Activated CD8-positive, alpha-beta T cell treated with anti-CD3 and anti-CD28 coated beads for 36 hours (primary cell): ENCODE measurements at places on chromosomes 1 and 21. TPM values are rescaled to one million over a fixed set of nuclear protein-coding genes. Genes with fewer than 3 reads are reported as not detected.

Gene CDC7
- 28.0 TPM for total RNA-seq

Gene TNFSF4
- 1.5 TPM for total RNA-seq

Gene ZNF695
- total RNA-seq, result 1.1 TPM

Gene PLA2G2F
- total RNA-seq, result not detected

Gene PINK1
- total RNA-seq, result 3.3 TPM

Gene PLEKHN1
- 1.3 TPM for total RNA-seq

Gene MYOG
- total RNA-seq, result not detected

Gene PGLYRP4
- not detected for total RNA-seq

Gene TTLL10
- total RNA-seq, result not detected

Gene NR1I3
- total RNA-seq, result not detected

Gene KRTAP13-2
- not detected for total RNA-seq

Gene DTL
- total RNA-seq, result 92.0 TPM

Gene RBP7
- not detected for total RNA-seq

Gene UBL4B
- total RNA-seq, result not detected

Gene ARHGAP30
- total RNA-seq, result 174 TPM

Gene RGS7
- not detected for total RNA-seq

DNA sequence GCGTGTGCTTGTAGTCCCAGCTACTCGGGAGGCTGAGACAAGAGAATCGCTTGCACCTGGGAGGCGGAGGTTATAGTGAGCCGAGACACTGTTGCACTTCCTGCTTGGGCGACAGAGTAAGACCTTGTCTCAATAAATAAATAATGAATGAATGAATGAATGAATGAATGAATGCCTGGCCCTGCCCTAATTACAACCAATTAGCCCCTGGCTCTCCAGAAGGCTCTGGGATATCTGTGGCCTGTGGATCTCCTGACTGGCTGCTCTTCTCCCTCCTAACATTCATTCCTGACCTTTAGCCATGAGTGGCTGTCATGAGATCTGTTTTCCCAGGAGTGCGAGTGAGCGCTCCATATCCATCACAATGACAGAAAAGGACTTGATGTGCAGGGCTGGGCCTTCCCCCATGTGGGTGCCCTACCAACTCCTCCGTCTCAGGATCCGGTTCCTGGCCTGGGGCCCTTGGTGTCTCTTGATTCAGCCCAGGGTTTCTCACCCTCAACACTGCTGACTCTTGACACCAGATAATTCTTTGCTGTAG, 243.6 kb upstream of the TMEM51 start:
- DNase-seq, result no peak

DNA sequence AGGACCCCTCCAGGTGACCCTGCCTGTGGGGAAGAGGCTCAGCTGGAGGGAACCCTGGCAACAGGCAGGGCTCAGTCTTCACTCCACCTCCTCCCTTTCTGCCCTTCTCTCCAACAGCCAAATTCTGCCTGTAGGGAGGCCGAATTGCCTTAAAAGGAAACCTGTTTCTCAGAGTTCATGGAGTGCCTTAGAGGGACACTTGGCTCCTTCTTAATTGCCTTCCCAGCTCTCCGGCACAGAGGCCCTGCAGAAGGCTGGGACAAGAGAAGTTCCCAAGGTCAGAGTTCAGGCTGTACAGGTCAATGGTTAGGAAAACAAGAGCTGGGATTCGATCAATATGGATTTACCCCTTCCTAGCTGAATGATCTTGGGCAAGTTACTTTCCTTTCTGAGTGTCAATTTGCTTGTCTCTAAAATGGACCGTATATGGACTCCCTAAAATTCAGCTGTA, 6.2 kb downstream of the CSRP1 start:
- DNase-seq, result no peak

GRCh38 chr21:44969931-44970755, 30.3 kb downstream of the SLX9 start:
- no peak for DNase-seq

DNA sequence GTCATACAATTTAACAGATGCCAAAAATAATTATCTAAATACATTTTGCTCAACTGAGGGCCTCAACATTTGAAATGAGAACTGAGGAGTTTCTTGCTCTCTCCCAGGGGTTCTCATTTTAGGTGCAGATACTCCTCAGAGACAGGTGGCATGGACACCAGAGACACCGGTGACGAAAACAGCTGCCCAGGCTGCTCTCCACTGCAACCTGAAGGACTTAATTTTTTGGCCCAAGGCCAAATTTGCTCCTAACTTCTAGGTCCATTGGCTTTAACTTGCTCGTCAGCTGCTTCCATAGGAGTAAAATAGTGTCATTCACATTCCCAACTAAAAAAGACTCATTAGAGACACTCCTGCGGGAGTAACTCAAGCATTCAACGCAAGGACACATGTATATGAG, 87.0 kb downstream of the NRIP1 start:
- no peak for DNase-seq

- no peak for DNase-seq
Observed at GRCh38 chr1:10625554-10625953, 150.8 kb downstream of the PEX14 start.

DNA sequence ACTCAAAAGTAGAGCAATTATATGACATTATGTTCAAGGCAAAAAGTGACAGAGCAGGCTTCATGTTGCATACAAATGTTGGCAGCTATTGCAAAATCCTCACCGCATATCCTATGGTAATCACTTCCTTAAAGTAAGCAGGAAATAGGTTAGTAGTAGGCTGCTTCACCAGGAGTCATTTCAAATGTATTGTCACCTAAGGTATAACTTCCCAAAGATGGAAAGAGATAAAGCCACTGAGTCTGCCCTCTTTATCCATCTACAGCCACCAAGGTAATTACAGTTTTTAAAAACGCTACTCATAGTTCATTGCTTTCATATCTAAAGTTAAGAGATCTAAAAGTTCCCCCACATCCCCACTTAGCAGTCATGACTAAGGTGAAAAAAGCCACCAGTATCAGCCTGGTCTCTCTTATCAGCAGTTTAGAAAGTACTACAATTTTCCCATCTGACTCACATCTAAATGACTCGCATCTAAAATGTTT, 31.6 kb upstream of the UBE2U start:
- DNase-seq, result no peak

GRCh38 chr1:170694172-170694926, 30.4 kb downstream of the PRRX1 start:
- DNase-seq, result no peak

GRCh38 chr1:94773931-94774422, 46.2 kb upstream of the SLC44A3 start:
- DNase-seq, result no peak

- DNase-seq, result peak; percentile 46
Observed at GRCh38 chr1:20165522-20165951, 20.4 kb upstream of the UBXN10 start.

DNA sequence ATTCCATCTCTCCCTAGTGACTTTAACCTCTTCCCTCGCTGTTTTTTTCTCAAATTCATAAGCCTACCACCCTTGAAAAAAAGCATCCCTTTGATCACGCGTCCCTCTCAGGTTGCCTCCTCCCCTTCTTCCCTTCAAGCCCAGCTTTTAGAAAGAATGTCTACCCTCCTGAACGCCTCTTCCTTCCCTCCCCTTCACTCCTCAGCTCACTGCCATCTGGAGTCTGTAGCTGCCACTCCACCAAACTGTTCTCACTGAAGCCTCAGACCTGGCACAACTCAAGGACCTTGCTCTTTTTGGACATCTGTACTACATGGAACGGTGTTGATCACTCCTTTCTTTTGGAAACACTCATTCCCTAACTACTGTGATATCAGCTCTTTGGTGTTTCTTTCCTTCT, 80.6 kb downstream of the SLC25A24 start:
- no peak for DNase-seq

GRCh38 chr1:12040457-12041051, 21.3 kb downstream of the MIIP start:
- DNase-seq, result peak; percentile 35

DNA sequence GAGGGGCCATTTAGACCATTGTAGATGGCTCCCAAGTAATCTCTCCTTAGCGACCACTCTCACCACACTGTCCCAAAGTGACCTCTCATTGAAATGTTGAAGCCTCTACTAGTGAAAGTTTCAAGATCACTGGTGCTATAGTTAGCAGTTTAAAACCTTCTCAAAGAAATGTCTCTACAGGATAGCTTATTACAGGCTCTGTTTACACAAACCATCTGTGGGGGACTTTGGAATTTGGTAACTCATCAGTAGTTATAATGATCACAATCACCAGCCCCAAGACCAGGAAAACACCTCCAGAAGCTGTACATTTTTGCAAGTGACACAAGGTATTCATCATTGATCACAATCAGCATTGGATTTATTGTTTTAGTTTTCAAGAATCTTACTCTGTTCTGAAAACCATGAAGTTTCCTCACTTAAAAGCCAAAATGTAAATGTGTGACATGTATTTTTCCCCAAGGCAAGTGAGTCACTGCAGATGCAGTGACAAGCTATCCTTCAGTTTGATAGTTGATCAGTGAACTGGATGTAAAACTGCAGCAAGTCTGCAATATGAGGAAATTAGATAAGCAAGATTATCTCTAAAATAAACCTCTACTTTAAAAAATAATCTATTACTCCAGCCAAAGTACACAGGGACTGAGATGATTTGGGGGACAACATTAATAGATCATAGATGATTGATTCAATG, 41.9 kb downstream of the C21orf91 start:
- no peak for DNase-seq

DNA sequence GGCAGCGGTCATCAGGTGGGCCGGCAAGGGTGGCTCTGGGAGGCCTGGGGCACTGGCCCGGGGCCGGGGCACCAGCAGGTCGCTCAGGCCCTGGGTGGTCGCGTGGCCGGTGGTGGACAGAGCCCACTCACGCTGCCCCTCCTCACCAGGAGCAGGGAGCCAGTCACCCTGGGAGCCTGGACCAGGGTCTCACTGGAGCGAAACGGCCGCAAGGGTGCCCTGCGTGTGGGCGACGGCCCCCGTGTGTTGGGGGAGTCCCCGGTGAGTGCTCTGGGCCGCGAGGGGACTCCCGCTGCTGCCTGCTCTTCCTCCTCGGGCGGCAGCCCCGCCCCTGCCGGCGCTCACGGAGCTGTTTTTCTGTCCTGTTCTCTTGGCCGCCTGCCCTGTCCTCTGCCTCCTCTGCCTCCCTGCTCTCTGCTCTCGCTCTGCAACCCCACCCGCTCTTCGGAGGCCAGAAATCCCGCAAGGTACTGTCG, 23.5 kb downstream of the RNF223 start:
- no peak for DNase-seq

GRCh38 chr1:82343381-82343780, 542.6 kb downstream of the ADGRL2 start:
- no peak for DNase-seq

- DNase-seq, result no peak
Observed at GRCh38 chr21:36613554-36613953, 85.4 kb upstream of the SIM2 start.

DNA sequence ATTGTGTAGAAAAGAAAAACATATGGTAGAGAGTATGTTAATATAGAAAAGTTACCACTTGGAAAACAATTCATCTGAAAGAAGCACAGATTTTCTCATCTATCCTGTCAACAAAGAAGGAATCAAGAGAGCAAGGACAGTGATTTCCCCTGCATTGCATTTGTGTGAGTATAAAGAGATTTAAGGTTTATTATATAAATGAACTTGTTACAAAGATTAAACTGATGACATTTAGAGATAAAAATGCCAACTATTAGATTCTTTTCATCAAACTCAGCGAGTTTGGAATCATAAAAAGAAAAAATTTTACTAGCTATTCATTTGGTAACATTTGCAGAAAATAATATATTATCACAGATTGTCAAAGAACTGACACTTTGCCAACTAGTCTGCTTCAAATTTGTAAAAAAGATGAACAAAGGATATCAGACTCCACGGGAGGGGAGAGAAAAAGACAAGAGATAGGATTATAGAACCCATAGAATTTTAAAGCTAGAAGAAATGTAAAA, at the start of gene RGS21:
RGS21 (plus strand) TSS at position 51 of the 509 bp plus-strand sequence. CDS start 26,045 bp downstream, outside the sequence.
- DNase-seq, result no peak

GRCh38 chr1:174701565-174701964, 253.8 kb downstream of the GPR52 start:
- DNase-seq, result no peak

DNA sequence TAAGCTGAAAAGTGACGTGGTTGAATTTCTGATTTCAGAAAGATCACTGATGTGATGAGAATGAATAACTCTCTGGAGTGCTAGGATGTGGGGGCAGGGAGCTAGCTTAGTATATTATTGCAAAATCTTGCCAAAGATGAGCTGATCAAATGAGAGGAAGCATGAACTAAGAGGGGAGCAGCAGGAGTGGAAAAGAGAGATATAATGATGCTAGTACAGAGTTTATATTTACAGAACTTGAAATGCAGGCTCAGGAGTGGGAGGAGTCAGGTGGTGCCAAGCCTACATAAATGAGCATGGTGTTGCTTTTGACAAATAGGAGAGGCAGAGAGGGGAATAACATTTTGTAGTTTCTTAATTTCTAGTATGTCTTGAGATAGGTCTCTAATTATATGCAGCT, 38.1 kb upstream of the NBL1 start:
- peak; percentile 20 for DNase-seq
